ENCODE measurements at places on chromosomes 16 and 17. TPM values are rescaled to one million over a fixed set of nuclear protein-coding genes. Genes with fewer than 3 reads are reported as not detected.

TMEM220 gene
- polyA plus RNA-seq, result 53.1 TPM

QPRT gene
- polyA plus RNA-seq, result 13.6 TPM

CTRL gene
- polyA plus RNA-seq, result 0.36 TPM

DNA sequence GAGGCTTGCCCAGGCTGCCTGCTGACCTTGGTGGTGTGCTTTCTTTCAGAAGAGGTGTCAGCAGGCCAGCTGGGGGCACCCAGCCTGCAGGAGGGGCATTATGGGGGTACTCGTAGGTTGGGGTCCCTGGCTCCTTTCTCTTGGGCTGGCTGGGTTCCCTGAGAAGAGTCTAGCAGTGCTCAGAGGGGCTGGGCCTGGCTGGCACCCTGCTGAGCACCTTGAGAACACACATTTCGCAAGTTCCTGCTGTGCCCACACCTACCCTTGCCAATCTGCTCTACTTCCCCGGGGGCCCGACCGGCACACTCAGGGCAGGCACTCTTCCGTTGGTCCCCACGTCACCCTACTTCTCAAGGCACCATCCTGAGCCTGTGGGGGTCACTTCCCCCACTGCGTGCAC lies 5.1 kb downstream of the CEMP1 start:
- no peak for DNase-seq

GRCh38 chr17:8542599-8543502 lies 87.7 kb downstream of the MYH10 start:
- DNase-seq, result no peak

- no peak for DNase-seq
Observed at GRCh38 chr17:77666462-77666861, 292.0 kb upstream of the TNRC6C start.

DNA sequence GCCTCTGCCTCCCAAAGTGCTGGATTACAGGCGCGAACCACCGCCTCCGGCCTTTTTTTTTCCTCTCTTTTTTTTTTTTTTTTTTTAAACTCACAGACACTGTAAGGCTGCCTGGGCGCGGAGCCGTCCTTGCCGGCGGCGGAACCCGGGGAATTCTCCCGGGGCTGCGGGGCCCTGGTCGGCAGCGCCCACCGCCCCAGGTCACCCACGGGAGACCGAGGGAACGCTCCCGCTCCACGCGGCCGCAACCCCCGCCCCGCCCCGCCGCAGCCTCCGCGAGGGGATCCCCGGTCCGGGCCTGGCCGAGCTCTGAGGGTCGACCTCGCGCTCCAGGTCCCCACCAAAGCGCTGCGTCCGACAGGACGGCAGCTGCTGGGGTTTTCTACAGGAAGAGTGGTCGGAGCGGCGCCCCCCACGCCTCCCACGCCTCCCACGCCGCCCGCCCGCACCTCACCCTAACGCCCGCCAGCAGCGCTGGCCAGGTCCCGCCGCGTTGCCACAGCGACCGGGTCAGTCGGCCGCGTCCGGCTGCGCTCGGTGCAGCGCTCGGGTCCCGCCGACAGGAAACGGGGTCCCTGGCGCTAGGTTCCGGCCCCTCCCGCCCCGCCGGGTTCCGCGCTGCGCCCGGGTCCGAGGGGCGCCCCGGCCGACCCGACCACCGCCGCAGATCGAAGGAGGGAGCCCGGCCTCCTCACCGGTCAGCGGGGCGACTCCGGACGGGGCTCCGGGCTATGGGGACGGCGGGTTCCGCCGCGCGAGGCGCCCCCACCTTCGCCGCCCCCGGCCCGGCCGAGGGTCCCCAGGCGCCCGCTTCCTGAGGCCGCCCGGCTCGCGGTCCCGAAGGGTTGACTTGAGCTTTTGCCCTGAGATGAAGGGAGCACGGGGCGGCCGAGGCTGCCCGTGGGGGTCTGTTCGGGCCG lies at the start of gene CCDC57:
TSS of gene CCDC57 (minus strand) at position 512 of the 920 bp plus-strand sequence. CDS start 10,898 bp downstream, outside the sequence.
- peak; percentile 81 for DNase-seq
